ENCODE measurements at places on chromosomes 7 and 10.
A peak's percentile ranks its signal among the peaks of the same experiment; 100 is the strongest.

- no peak for DNase-seq
Observed at GRCh38 chr7:34086064-34086463, 180.7 kb downstream of the BMPER start.

- no peak for DNase-seq
Observed at GRCh38 chr7:66376264-66376945, 171.3 kb downstream of the TPST1 start.

- no peak for DNase-seq
Observed at GRCh38 chr10:133401500-133401899, 7.5 kb downstream of the MTG1 start.

GRCh38 chr7:121107923-121108498 is 119.5 kb downstream of the CPED1 start:
- DNase-seq, result peak; percentile 69

DNA sequence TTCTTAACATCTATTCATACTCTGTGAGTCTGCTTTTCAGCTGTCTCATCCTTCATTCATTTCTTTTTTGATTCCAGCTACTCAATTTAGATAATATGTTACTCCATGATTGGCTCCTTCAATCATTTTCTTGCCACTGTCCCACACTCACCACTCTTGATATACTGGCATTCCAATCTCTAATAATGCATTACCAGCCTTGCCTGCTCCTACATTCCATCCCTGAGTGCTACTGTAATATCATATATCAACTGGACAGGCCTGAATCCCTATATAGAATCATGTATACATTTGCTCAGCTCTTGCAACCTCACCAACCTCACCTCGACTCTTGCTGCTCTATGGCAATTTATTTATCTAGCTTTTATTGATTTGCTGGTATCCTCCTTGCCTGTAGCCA is 45.0 kb upstream of the SLC13A1 start:
- DNase-seq, result no peak

- DNase-seq, result no peak
Observed at GRCh38 chr10:947051-947450, 15.5 kb upstream of the LARP4B start.

GRCh38 chr7:55366461-55367070 is 1.4 kb downstream of the LANCL2 start:
- DNase-seq, result peak; percentile 29

- DNase-seq, result no peak
Observed at GRCh38 chr7:139936760-139937310, 107.8 kb downstream of the TBXAS1 start.

- DNase-seq, result no peak
Observed at GRCh38 chr10:69872323-69872722, 70.6 kb downstream of the COL13A1 start.

GRCh38 chr10:47130491-47130890 is 169.5 kb upstream of the GDF10 start:
- no peak for DNase-seq

GRCh38 chr7:33813331-33813730 is 92.0 kb upstream of the BMPER start:
- DNase-seq, result no peak

GRCh38 chr10:3902809-3903410 is 117.9 kb upstream of the KLF6 start:
- no peak for DNase-seq

DNA sequence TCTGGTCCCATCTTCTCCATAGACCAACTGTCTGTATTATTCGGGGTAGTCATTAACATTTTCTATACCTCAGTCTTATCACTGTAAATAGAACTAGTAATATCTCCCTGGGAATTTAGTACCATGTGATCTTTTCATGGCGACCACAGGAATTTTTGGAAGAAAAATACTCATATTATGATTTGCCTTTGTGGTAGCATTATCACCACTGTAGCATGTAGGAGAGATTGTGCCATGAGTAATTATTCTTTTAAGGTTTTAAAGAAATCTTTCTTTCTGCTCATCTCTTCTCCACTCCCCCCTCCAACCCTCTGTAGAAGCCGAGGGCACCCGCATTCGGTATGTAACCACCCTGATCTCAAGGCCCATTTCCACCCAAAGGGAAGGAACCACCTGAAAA is 25.0 kb downstream of the ZNF365 start:
- DNase-seq, result no peak

DNA sequence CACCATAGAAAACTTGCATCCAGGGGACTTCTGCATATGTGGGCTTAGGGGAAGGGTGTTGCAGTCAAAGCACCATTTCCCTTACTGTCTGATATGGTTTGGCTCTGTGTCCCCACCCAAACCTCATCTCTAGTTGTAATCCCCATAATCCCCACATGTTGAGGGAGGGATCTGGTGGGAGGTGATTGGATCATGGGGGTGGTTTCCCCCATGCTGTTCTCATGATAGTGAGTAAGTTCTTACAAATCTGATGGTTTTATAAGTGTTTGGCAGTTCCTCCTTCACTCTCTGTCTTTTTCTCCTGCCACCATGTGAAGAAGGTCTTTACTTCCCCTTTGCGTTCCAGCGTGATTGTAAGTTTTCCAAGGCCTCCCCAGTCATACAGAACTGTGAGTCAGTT is 177.4 kb downstream of the ADK start:
- peak; percentile 9 for DNase-seq

DNA sequence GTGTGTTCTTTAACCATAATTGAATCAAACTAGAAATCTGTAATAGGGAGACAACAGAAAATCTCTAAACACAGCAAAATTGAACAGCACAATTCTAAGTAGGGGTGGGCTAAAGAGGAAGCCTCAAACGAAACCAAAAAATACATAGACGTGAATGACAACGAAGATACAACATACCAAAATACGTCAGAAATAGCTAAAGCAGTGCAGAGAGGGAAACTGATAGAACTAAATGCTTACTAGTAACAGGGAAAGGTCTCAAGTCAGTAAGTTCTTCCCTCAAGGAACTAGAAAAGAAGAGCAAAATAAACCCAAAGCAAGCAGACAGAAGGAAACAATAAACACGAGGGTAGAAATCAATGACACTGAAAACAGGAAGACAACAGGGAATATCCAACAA is 19.1 kb downstream of the RPP38 start:
- no peak for DNase-seq

Data from mesendoderm (in vitro differentiated cells).